Glomerular endothelial cell (primary cell): ENCODE measurements at places on chromosomes 1 and 21. TPM values are rescaled to one million over a fixed set of nuclear protein-coding genes. Genes with fewer than 3 reads are reported as not detected.

- peak; percentile 10 for DNase-seq
Measured at GRCh38 chr1:194295685-194296084, 1109.3 kb upstream of the B3GALT2 start.

DNA sequence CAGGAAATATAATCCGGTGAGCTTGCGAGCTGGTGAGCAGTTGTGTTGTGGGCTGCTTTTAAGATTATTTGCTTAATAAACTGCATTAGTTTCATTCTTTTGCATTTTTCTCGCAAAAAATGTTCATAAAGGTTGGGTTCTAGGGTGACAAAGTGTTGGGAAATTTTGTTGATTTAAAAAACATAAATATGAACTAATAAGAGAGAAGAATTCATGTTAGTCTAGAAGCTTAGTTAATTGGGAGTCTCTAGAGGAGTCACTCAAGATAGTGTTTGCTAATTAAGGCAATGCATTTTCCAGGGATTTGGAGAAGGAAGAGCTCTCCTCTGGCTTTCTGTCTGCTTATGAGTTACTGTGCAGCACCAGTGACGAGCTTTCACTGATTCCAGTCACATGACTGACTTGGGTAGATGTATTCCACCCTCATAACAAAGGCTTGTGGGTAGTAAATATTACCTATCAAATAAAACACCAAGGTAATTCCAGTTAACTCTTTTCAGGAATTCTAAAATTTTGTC is 417.0 kb downstream of the PTBP2 start:
- no peak for DNase-seq

- DNase-seq: no peak
Measured at GRCh38 chr1:227540170-227541098, 22.9 kb upstream of the ZNF678 start.

DNA sequence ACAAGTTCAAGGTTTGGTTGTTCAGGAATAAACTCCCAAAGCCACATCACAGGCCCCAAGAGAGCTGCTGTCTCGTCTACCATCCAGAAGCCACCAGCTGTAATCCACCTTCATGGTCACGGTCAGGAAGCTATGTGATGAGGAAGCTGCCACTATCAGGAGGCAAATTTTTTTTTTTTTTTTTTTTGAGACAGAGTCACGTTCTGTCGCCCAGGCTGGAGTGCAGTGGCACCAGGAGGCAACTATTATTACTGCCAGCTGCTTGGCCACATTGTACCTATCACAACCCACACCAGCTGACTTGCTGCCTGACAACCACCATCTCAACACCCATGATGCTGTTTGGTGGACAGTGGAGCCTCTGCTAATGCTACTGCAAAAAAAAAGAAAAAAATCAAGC is 124.1 kb downstream of the OMA1 start:
- DNase-seq: no peak

Gene NIT1
- total RNA-seq: 16.4 and 22.6 TPM in 2 replicates

DNA sequence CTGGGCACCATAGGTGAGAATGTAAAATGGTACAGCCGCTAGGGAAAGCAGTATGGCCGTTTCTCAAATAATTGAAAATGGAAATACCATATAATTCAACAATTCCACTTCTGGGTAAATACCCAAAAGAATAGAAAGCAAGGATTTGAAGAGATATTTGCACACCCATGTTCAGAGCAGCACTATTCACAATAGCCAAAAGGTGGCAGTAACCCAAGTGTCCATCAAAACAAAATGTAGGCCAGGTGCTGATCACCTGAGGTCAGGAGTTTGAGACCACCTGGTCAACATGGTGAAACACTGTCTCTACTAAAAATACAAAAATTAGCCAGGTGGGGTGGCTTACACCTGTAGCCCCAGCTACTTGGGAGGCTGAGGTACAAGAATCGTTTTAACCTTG is 62.1 kb downstream of the OLIG1 start:
- no peak for DNase-seq

Gene LMO4
- total RNA-seq: 17.1 and 17.6 TPM in 2 replicates

Gene ICOSLG
- total RNA-seq: 4.1 and 26.4 TPM in 2 replicates

DNA sequence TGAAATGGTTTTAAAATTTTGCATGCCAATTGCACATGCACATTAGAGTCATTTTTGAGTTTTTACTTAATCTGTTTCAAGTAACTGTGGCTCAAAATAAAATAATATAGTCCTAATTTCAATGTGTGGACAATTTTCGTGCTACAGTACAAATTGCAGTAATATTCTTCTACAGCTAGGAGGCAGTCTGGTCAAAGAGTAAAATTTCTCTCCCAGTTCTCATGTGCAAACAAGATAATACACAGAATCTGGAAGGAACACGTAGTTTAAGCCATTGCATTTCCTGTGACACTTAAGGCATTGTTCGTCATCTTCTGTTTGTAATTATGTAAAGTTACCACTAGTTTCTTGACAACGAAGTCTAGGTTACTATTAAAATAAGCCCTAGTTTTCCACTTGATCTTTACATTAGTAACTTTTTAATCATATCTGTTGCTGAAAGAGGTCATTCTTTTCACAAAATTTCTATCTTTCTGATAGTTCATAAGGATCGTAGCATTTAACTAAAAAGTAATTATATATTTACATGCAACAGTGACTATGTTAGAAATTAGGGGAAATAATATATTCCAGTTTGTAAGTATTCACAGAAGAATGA is 28.9 kb downstream of the ODR4 start:
- DNase-seq: peak; percentile 88

GRCh38 chr1:28067523-28068090 is 20.8 kb downstream of the EYA3 start:
- no peak for DNase-seq

- peak; percentile 63 for DNase-seq
Measured at GRCh38 chr1:32349211-32349708, 13.0 kb downstream of the FAM229A start.

GRCh38 chr1:237877631-237878030 is 13.1 kb downstream of the ZP4 start:
- DNase-seq: no peak

DNA sequence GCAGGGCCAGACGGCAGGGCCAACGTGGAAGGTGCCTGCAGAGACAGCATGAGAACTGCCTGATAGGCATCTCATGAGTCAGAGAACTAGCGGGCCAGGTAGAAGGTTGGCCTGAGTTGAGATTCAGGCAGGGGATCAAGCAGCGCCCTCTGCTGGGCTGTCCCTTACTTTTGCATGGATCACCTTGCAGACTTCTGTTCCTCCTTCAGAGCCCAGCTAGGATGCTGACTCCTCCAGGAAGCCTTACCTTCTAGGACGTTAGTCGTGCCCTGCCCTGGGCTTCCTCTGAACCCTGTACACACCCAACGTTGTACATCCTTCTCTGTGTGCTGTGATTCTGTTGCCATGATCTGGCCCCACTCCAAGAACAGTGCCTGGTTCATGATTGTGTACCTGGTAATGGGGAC is 231.3 kb upstream of the VAMP3 start:
- no peak for DNase-seq

Gene HPDL
- 0.24 and 2.1 TPM in 2 replicates for total RNA-seq

GRCh38 chr1:6048179-6048867 is 2.6 kb downstream of the KCNAB2 start:
- no peak for DNase-seq

DNA sequence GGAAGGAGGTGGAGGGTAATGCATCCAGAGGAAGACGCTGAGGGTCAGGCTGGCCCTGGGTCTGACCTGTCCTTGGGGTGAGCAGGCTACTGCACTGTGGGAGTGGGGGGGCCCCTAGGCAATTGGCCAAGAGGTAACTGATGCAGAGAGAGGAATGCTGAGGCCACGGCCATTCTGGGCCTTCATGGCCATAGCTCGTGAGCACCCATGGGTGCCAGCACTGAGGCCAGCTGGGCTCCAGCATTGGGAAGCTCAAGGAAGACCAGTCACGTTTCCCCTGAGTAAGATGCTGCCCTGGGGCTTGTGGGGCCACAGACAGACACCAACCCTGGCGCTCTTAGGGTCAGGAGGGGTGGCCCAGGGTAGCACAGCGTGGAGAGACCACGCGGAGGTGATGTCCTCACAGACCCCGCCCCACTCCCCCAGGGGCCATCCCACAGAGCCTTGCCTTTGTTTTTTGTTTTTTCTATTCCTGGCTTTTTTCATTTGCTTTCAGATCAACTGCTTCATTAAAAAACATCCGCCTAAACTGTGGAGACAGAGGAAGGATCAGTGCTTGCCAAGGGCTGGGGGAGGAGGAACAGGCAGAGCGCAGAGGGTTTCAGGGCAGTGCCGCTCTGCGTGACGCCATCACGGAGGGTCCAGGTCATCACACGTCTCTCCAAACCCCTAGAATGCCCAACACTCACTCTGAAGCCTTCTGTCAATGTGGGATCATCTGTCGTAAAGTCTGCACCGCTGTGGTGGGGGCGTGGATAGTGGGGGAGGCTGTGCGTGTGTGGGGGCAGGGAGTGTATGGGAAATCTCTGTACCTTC is 61.1 kb downstream of the SIK1 start:
- no peak for DNase-seq

DNA sequence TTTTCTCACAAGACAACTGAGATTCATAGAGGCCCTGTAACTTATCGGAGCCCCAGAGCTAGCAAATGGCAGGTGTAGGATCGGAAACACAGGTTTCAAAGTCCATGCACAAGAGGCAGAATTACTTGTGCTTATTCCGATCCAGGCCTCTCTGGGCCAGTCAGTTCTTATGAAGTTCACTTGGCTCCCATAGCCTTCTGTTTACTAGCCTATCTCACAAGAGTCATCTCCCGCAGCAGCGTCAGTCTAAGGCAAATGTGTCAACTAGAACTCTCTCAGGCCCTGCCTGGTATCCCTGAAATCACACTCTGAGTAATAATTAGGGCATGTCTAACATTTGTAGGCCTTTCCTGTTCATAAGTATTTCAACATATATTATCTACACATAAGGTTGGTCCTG is 43.3 kb downstream of the PHC2 start:
- DNase-seq: no peak

Gene TTC13
- 12.9 and 19.7 TPM in 2 replicates for total RNA-seq

DNA sequence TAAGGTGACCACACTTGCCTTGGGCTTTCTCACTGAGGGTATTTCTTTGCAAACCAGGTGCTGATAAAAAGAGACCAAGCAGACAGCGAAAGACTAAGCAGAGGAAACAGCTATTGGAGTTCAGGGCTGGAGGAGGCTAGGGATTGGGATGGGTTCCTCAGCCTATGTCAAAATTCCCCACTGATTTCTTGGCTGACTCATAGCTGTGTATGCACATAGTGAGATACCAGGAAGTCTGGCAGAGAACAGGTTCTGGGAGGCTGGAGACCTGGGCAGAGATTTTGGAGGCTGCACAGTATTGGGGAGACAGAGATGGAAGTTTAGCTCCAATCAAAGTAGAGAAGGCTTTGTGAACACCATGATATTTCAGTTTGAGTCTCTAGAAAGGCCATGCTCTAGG is 25.3 kb downstream of the YARS1 start:
- no peak for DNase-seq

GRCh38 chr1:99636647-99637175 is 9.2 kb upstream of the PALMD start:
- no peak for DNase-seq
